Ecto neural progenitor cell (in vitro differentiated cells): ENCODE measurements at places on chromosomes 12 and 14.
A peak's percentile ranks its signal among the peaks of the same experiment; 100 is the strongest.

- DNase-seq: no peak
Measured at GRCh38 chr14:97177016-97177415, 379.8 kb downstream of the VRK1 start.

DNA sequence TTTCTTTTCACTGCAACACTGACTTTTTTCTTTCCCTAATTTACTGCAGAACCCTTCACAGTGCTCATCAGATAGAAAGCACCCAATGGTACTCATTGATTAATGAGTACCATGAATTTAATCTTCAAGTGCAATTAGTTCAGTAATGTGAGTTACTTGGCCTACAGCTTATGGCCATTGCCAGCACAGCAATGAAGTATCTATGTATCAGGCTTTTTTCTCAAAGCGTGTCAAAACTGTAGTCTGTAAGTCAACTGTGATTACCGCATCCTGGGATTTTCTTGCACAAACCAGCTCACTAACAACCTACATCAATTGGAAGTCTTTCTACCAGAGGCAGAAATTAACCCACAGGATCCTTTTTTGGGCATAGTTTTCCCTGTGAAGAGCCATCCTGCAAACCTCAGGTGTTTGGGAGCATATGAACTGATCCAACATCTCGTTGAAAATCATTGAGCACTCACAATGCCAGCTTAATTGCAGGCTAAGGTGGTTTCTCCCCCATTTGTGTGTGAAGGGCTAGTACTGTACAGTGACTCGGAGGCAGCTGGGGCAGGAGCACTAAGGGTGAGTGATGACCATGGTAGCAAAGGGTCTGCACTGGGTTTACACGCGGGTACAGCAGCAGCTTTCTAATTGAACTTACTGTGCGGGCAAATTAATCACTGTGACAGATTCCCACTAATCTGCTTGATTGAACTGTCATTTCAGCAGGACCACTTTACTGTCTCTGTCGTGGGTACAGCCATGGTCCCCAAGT is 619.3 kb downstream of the SNAPC1 start:
- DNase-seq: no peak

DNA sequence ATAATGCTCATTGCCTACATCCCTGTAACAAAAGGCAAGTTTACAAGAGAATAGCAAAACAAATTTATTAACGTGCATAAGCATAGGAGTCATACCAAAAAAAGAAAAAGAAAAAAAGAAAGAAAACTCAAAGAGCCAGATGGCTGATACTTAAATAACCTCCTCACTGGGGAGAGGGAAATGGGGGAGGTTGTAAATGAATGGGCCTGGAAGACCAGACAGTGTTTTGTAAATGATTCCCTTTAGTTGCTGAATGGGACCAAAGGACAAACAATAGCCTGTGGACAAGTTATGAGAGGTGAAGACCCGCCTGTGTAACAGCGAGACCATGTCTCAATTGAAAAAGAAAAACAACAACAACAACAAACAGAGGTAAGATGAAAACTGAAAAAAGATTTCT is 35.3 kb downstream of the CAPS2 start:
- no peak for DNase-seq

- no peak for DNase-seq
Measured at GRCh38 chr14:49206828-49207227, 379.4 kb downstream of the RPS29 start.

DNA sequence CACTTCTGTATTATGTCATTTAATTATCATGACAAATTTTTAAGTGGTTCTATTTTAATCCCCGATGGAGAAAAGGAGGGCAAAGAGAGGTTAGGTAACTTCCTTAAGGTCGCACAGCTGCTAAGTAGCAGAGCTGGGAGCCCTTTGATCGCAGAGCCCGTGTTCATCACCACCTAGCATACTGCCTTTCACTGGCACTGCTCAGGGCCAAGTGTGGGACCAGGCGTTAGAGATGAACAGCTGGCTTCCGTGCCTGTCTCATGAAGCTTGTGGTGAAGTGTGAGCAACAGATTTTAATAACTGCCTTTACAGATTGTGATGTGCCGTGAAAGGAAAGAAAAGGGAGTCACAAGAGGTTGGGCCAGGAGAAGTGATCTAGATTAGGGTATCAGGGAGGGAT is 273.6 kb downstream of the AKAP6 start:
- DNase-seq: no peak

DNA sequence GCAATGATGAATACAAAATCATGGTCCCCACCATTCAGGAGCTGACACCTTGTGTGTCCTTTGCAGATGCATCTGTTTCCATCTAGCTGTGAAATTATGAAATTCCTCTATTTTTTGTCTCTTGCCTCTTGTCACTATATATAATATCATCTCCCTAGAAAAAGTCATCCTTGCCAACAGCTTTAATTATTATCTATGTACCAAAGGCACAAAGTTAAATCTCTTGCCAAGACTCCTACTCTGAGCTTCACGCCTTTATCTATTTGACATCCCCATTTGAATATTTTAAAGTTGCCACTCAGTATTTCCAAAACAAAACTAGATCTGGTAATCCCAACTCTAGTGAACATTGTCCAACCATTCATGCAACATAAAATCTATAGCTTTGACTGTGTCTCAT is 32.0 kb upstream of the PRB2 start:
- DNase-seq: no peak

DNA sequence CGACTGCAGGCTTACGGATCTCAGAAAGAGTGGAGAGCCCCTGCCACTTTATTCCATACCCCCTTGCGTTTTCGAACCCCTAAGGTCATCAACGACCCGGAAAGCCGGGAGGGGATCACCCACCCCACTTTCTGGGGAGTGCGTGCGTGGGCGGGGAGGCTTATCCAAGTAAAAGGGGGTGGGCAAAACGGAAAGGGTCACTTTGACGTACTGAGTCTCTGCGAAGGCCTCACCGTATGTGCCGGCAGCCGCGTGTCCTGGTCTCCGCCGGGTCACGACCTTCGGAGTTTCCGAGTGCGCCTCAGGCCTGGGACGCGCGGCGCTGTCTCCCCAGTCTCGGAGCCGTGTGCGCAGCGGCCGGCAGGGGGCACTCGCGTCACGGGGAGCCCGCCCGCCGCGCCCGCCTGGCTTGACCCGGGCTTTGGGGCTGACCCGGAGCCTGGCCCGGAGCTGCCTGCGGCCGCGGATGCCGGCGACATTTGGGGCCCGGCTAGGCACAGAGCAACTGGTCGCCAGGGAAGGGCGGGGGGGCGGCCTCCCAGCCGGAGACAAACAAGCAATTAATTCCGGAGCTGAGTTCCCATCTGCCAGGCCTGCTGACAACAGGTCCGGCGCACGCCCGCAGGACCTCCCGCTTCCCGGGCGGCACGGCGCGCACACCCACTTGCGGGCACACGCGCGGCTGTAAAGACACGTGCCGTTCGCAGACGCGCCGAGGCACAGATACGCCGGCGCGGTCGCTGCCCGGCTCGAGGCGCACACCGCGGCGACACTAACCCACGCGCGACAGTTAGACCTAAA is 890 bp upstream of the KIF26A start:
- DNase-seq: peak; percentile 92

DNA sequence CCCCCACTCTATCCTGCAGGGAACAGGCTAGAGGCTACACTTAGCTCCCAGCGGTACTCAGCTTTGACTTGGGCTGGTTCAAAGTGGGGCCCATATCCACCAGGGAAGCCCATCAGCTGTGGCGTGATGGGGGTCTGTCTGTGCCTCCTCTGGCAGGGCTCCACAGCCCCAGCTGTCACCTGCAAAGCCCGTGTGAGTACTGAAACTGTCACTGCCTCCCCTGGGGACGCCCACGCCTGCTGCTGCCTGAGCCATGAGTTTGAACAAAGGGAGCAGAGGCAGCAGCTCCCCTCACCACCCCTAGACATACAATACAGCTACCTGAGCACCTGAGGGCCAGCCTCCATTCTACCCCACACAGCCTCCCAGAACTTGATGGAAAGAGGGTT is 5.0 kb downstream of the REM2 start:
- no peak for DNase-seq

GRCh38 chr14:91399868-91400640 is 17.6 kb downstream of the CCDC88C start:
- no peak for DNase-seq

DNA sequence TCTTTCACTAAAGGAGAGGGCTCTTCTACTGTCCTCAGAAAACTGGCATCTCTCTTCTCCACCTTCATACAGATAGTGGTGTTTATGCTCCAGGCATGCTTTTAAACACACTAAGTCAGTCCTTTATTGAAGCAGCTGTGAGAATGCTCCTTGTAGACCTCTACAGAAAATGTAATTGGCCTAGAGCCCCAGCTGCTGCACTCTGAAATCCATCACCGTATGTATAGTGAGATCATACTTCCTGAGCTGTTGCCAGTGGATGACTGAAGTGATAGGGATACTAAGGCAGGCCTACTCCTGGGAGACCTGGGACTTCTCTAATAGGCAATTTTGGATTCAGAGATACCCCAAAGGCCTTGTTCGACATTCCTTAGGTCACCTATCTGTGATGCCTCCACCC is 535.4 kb downstream of the RPS29 start:
- no peak for DNase-seq

- no peak for DNase-seq
Measured at GRCh38 chr12:89239534-89239933, 112.8 kb downstream of the DUSP6 start.

DNA sequence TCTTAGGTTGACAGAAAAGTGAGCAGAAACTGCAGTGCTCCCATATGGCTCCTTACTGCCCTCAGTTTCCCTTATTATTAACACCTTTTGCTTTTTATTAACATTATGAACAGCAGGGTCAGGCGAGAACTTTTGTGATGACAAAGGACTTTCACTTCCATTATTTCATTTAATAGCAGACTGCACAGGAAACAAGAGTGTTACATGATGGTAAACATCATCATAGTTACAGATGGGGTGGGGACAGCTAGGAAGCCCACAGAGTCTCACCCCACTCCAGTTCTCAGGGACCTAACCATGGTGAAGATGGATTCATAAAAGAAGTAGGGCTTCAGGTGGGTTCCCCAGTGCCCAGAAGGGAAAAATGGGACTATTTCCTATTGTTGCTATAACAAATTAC is 110.1 kb upstream of the PELI2 start:
- DNase-seq: no peak

DNA sequence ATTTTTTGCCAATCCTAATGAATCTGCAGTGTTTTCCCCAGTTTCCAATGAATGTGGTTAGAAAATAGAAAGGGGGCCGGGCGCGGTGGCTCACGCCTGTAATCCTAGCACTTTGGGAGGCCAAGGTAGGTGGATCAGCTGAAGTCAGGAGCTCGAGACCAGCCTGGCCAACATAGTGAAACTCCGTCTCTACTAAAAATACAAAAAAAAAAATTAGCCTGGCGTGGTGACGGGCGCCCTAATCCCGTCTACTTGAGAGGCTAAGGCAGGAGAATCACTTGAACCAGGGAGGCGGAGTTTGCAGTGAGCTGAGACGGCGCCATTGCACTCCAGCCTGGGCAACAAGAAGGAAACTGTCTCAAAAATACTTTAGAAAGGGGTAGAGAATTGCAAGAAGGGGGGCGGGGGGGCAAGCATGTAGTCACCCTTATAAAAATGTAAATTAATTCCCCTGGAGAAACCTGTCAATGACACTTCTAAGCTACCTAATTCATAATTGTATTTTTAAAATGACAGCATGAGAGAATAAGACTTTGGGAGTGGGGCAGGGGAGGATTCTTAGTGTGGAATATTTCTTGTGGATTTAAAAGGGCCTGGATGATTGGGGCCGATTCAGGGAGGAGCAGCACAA is 1.7 kb downstream of the KLHDC2 start:
- no peak for DNase-seq

DNA sequence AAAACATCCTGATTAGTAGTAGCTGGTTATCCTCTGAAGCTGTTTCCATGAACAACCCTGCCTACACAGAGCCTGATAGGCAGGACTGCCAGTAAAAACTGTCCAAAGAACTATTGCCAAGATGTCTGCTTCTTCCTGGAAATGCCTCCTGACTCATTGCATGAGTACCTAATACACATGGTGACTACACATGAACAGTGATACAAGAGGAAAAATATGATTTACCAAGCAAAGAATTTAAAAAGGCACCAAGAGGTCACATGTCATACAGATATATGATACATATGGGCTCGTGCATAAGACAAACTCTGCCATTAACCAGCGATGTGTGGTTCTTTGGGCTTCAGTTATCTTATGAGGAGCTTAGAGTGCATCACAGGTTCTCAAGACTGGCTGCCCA is 552.3 kb downstream of the SLC16A7 start:
- no peak for DNase-seq

DNA sequence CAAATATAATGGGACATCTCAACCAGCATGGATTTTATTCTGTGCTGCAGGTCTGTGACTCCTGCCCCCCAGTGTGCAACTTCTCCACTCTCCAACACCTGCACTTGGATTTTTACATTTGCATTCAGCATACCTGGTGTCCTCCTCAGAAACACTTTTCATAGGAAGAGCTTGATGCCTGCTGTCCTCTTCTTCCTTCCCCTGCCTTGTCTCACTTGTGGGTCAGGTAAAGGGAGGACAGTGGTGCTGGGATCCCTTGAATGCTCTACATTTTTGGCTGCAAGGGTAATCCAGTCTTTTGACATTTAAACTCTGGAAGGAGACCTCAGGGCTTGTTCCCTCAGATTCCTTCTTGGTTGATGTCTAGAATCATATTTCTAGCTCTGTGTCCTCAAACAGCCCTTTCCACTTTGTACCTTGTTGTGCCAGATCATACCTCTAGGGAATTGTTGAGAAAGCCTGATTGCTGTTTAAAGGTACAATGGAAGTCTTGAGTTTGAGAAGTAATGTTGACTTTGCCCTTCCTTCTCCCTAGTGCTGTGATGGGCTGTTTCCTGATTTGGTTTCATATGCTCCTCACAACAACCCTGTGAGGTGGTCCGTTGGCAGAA is 12.6 kb downstream of the UBE3B start:
- DNase-seq: no peak

DNA sequence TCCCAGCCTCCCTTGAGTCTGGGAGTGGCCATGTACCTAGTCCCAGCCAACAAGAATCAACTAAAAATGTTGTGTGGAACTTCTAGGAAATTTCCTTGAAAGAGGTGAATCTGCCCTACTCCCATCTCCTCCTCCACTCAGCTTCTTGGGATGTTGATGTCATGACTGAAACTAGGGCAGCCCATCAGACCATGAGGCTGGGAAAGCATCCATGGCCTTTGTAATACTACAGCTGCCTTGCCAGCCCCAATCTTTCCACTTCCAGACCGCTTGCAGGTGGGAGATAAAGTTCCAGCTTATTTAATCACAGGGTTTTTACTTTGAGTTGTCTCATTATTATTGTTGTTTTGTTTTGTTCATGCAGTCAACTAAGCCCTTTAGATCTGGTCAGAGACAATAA is 170.3 kb upstream of the LMNTD1 start:
- DNase-seq: no peak

GRCh38 chr12:51240971-51241370 is 2.3 kb downstream of the DAZAP2 start:
- no peak for DNase-seq

- no peak for DNase-seq
Measured at GRCh38 chr12:132852496-132852895, 23.8 kb upstream of the GOLGA3 start.

DNA sequence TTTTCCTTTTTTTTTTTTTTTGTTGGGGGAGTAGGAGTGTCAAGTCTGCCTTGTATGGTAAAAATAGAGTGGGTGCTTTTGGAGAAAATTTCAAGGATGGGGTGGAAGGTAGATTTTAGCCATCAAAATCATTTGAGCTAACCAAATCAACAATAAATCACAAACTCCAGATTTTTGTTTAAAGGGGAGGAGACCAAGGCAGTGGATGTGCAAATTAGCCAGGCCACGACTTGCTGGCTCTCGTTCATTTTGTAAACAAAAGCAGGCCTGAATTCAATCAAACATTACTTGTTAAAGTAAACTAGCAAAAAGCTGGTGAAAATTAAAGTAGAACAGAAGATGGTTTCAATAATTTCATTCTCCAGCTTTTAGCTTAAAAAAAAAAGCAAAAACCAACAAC is 387.2 kb downstream of the BMP4 start:
- DNase-seq: no peak

- peak; percentile 81 for DNase-seq
Measured at GRCh38 chr14:92973261-92973797, 50.4 kb downstream of the CHGA start.
